ENCODE measurements at places on chromosomes 16 and 17.

DNA sequence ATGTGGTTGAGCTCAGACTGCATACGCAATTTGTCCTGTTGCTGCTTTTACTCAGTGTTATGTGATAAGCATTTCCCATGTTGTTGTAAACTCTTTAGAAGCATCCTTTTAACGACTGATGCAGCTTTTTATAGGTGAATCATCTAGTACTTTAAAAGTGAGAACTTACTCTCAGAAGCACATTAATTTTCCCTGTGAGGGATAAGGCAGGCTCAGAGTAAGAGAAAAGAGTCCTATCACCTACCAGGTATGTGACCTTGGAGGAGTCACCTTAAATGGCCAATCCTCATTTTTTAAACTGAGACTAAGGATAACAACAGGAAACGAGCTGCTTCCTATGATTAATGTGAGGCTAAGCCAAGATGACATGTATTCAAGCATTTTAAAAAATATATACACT lies 34.4 kb upstream of the GAN start:
- DNase-seq, result no peak

DNA sequence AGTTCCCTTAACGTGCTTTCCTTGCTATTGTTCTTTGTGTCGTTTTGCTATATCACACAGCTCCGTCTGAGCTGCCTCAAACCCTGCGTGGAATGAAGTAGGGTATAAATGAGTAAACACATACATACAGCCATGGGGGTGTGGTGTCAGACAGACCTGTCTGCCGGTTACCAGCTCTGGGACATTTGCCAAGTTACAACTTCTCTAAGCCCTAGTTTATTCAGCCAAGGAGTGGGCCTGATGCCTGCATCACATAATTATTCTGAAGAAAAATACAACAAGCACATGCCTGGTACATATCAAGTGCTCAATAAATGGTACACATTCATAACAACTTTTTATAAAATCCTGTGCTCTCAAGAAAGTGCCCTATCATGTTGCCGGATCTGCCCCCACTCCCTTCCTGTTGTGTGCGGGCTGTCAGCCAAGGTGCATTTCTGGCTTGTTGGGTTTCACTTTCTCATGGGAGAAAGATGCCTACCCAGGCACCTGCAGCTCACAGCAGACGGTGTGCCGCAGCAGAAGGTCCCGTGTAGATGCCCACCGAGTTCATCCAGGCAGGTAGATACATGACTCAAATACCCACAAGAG lies 30.5 kb downstream of the SMPD3 start:
- no peak for DNase-seq

DNA sequence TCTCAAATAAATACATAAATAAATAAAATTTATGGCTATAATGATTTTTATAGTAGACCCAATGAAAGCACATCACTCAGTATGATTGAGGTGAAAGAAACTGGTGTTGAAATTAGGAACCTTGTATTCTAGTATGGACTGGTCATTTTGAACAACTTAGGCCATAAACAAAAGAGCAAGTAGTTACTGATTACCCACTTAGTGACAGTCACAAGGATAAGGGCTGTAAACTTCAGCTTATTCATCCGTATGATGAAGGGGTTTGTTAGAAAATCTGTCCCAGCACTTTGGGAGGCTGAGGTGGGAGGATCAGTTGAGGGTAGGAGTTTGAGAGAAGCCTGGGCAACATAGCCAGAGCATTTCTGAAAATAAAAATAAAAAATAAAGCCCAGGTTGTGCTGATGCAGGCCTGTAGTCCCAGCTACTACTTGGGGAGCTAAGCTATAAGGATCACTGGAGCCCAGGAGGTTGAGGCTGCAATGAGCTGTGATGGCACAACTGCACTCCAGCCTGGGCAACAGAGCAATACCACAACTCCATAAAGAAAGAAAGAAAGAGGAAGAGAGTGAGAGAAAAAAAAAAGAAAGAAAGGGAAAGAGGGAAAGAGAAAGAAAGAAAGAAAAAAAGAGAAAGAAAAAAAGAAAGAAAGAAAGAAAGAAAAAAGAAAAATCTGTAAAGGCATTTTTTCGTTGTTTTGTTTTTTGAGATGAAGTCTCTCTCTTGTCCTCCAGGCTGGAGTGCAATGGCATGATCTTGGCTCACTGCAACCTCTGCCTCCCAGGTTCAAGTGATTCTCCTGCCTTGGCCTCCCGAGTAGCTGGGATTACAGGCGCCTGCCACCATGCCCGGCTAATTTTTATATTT lies 4.2 kb upstream of the SPAG9 start:
- no peak for DNase-seq

- no peak for DNase-seq
Observed at GRCh38 chr16:12868788-12869187, 32.6 kb upstream of the SHISA9 start.

DNA sequence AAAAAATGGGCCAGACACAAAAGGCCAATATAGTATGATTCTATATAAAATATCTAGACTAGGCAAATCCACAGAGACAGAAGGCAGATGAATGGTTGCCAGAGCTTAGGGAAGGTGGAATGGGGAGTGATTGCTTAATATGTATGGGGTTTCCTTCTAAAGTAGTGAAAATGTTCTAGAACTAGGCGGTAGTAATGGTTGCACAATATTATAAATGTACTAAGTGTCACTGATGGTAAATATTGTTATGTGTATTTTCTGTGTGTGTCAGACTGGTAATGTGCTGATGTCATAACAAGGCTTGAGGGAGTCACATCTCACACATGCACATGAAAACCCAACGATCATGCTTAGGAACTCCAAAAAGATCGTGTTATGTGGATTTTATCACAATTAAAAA lies 106.9 kb upstream of the SIAH1 start:
- no peak for DNase-seq

DNA sequence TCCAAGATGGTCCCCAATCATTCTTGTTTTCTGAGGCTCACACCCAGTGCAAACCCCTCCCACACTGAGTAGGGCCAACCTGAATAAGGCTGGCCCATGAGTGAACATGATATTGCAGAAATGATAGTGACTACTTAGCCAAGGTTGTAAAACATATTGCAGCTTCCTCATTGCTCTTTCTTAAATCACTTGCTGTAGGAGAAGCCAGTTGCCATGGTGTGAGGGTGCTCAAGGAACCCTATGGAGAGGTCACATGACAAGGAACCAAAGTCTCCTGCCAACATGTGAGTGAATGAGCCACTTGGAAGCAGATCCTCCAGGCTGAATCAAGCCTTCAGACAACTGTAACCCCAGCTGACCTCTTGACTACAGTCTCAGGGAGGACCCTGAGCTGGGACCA lies 191.4 kb downstream of the RGS9 start:
- DNase-seq, result no peak

DNA sequence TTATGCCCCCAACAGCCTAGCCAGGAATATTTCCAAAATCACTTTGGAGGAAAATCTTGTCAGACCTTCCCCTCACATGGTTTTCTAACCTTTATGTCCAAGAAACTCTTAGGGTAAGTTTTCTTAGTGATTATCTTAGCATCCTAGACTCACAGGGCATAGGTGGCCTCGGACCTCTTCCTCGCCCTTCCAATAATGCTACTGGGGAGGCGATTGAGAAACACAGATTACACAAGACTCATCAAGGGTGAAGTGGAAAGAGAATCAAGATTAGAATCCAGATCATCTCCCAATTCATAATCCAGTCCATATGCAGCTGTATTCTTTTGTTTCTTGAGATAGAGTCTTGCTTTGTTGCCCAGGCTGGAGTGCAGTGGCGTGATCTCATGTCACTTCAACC lies 358.4 kb upstream of the CDH5 start:
- no peak for DNase-seq

GRCh38 chr17:80352991-80353665 lies 61.8 kb upstream of the ENDOV start:
- DNase-seq, result no peak

GRCh38 chr17:1029922-1030644 lies 33.2 kb downstream of the TIMM22 start:
- DNase-seq, result no peak

DNA sequence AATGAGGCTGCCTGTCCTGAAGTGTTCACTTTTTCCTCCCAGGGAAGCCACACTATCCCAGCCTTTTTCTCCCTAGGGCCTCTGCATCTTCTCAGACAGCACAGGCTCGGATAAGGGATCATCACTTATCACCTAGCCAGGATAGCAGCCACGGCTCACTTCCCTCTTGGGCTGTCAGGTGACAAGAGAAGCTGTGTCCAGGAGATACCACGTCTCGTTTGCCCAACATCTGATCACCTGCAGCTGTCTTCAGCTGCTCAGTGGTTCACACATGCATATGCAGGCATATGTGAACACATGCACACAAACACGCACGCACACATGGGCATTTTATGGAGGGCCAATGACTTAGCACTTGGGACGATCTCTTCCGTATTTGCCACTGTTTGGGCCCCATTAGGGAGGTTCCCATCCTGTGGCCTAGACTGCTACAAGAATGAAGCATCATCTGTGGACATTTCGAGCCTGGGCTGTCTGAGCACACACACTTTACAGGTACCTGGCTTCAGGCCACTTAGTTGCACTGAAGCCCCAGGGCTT lies 32.4 kb upstream of the ADORA2B start:
- no peak for DNase-seq

- DNase-seq, result no peak
Observed at GRCh38 chr17:29590411-29591145, 1.1 kb upstream of the GIT1 start.

GRCh38 chr16:85683363-85683762 lies 5.4 kb downstream of the GINS2 start:
- no peak for DNase-seq

DNA sequence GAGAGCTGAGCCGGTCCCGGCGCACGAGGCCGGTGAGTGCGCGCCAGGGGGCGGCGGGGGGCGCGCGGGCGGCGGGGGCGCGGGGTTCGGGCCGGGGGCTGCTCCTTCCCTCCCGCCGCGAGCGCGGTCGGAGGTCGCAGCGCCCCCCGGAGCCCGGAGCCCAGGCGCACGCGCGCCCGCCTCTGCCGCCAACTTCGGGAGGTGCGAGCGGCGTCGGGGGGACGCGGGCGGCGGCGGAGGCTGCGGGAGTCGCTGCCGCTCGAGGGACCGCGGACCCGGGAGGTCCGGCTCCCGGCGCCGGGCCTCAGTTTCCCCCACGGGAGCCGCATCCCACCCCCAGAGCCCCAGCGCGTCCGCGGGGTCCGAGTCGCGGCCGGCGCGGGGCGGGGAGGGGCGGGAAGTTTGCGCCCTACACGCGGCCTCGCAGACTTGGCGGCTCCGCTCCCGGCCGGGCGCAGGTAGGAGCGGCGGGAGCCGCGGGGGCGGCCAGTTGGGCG lies at the start of gene PRR35:
TSS of gene PRR35 (plus strand) at position 191 of the 497 bp plus-strand sequence. CDS start 2,901 bp downstream, outside the sequence.
- DNase-seq, result no peak

- DNase-seq, result no peak
Observed at GRCh38 chr16:87369117-87369765, 14.3 kb downstream of the FBXO31 start.

- DNase-seq, result no peak
Observed at GRCh38 chr17:51548125-51548524, 287.8 kb downstream of the UTP18 start.

DNA sequence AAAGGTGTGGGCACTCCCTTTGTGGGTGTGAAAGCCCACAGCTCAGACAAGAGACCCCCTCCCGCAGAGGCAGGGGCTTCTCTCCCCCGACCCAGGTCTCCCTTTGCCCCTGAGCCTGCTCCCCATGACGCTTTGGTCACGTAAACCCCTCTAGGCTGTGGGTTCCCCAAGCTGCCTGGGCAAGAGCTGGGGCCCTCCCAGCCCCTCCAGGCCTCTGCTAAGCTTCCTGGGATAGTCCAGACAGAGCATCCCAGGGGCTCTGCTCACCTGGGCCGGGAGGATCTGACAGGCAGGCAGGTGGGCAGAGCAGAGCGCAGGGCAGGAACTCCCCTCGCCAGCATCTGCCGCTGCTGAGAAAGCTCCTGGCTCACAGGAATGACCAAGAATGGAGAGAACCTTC lies 177.3 kb downstream of the BANP start:
- no peak for DNase-seq

- no peak for DNase-seq
Observed at GRCh38 chr16:27301236-27301861, 12.4 kb upstream of the IL4R start.

DNA sequence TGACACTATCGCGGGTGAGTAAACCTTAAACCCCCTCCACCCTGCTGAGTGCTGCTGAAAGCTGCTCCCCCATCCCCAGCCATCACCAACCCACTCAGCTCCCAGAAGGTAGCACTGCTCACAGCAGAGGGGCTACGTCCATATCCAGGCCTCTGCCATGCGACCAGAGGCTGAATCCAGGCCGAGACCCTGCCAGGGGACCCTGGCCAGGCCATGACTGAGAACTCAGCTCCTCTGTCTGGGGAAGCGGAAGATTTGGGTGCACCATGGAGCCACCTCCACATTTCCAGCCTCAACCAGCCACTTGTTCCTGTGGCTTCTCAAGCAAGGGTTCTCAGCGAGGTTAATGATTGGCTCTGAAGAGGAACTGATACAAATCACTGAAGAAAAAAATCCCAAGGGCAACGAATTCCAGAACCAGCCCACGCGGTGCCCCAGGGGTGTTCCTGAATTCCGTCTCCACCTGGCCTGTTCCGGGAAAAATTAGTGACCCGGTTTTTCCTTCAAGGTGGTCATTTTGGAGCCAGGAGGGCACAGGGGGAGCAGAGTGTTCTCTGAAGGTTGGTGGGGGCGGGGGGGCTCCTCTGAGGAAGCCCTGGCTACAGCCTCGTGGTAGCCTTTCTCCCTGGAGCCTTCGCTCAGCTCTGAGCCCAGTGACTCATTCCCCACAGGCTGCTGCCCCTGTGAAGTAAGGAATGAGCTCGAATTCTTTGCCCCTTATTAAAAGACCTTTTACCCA lies 9.3 kb upstream of the SLC16A5 start:
- DNase-seq, result no peak

- DNase-seq, result no peak
Observed at GRCh38 chr16:138049-138417, 440 bp downstream of the NPRL3 start.

DNA sequence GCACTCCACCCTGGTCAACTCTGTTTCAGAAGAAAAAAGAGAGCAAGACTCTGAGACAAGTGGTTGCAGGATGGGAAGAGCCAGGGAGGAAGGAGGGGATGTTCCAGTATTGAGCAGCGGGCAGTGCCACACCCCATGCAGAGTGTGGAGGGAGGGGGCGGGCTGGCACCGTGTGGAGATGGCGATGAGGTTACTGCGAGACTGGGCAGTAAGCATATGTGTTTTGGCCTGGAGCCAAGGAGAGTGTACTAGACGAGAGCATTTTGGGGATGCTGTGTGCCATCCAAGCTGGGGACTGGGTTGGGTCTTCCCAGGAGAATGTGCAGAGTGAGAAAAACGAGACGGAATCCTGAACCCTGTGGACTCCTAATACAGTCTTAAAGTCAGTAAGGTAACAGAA lies 3.4 kb downstream of the TBC1D24 start:
- DNase-seq, result no peak

DNA sequence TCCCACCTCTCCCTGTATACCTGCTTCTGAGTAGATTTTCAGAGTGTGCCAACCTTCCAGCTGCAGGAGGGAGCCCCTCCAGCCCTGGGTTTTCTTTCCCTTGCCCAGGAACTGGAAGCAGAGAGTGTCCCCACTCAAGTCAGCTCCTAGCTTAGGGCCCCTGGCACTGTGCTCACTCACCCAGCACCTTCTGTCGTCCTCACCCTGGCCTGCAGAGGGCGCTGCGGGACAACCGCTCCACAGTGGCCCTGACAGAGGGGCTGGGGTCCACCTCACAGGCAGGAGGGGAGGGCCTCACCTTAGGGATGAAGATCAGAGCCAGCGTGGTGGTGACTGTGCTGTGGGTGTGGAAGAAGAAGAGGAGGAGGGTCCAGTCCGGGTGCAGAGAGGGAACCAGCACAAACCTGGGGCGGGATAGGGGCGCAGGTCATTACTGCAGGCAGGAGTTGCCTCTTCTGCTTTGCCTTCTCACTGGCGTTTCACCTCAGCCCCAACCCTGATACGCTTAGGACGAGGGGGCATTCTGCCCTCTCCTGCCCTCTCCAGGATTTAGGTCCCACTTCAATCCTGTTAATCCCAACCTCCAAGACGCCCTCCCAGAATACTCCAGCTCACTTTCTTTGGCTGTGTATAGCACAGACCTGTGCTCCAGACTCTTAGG lies 10.0 kb downstream of the GPR179 start:
- no peak for DNase-seq
